NCI-H1417 (cell line): ENCODE measurements at places on chromosomes 5 and 9.

GRCh38 chr5:159993194-159993593 lies 15.7 kb upstream of the TTC1 start:
- no peak for DNase-seq

- peak; percentile 19 for DNase-seq
Measured at GRCh38 chr5:171724468-171725204, 61.0 kb upstream of the SMIM23 start.

DNA sequence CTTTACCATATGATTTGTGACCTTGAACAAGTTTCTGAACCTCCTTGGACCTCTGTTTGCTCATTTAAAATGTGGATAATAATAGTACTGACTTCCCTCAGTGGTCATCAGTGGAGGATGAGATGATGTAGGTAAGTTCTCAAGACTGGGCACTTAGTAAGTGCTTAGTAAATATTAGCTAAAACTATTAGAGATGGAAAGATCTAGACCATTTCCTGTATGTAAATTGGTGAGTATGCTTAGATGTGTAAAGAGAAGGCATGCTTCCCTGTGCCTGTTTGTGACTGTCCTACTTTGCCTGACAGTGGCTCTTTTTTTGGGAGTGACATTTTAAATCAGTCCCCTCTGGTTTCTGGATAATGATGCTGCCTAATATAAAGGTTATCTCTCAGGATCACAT lies 288.1 kb downstream of the GABRB2 start:
- DNase-seq: no peak

GRCh38 chr5:83118471-83118870 lies 41.1 kb downstream of the XRCC4 start:
- DNase-seq: no peak

DNA sequence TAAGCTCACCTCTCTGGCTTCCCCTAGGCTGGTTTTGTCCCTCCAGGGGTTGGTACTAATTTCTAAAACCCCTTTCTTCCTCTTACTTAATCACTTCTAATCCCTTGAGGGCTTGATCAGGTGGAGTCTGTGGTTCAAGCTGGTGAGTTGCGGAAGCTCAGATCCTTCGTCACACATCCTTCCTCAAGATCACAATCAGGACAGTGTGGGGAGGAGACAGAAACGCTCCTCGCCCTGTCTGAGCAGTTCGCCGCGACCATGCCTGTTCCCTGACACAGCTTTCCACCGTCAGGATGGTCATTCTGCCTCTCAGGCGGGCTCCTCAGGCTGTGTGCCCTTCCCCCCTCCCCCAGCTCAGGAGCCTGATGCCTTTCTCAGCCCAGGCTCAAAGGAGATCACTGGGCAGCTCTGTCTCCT lies 24.3 kb downstream of the CPLX2 start:
- DNase-seq: no peak

DNA sequence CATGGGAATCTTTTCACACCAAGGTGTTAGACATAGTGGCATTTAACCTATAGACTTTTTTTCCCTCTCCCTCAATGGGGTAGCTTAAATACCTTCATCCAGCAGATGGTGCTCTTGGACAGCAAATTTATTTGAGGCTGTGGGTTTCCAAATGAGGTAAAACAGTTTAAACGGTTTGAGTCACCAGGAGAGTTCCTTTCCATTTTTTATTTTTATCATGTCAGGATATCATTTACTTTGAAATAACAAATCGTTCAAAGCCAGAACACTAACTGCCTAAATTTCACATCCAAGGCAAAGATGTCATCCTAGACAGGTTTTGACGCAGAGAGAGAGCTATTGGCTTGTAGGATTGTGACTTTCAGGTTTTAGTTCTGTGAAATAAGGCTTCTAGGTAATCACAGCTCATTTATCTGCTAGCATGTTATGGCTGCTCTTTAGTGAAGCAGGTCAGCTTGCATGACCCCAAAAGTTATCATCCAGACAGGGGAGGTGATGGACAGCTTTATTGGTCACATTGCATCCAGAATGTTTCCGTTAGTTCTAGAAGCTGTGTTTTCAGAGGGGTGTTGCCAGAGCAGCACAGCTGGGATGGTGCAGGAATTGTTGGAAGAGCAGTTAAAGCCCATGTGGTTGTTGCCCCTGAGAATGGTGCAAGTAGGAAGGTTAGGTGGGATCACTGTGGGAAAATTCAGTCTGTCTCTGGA lies 69.8 kb downstream of the KDM4C start:
- DNase-seq: peak; percentile 31

GRCh38 chr5:171492781-171493180 lies 73.3 kb downstream of the FGF18 start:
- DNase-seq: no peak

- DNase-seq: peak; percentile 88
Measured at GRCh38 chr5:100517301-100517974, 17.7 kb upstream of the FAM174A start.

- no peak for DNase-seq
Measured at GRCh38 chr9:26324786-26325443, 567.7 kb downstream of the CAAP1 start.

- DNase-seq: no peak
Measured at GRCh38 chr5:68405026-68405684, 189.6 kb downstream of the PIK3R1 start.

DNA sequence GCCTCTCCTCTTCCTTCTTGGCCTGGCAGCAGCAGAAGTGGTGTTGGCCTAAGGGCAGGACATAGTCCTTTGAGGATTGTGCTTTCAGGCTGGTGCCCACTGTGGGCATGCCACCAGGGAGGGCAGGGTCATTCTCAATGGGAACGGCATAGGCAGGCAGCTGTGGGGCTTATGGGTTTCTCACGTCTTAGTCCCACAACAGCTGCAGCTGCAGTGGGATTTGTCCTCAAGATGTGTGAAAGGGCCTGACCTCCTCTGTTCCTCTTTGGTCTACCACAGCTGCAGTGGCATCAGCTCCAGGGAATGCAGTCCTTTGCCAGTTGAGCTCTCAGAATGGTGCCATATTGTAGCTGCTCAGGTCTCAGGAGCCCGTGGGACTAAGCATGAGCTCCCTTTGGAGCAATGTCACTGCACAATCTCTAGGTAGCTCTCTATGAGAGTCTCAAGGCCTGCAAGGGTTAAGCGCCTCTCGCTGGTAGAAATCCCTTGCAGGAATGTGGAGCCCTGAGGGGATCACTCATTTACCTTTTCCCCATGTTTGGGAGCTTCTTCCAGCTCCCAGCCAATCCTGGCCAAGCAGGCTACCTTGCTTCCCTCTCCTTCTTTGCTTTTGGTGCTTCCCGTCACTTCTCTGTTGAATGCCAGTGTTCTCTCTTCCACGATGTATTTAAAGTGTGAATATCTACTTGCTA lies 104.8 kb downstream of the GNA14 start:
- DNase-seq: no peak

GRCh38 chr5:158303275-158303674 lies 444.3 kb upstream of the CLINT1 start:
- no peak for DNase-seq

DNA sequence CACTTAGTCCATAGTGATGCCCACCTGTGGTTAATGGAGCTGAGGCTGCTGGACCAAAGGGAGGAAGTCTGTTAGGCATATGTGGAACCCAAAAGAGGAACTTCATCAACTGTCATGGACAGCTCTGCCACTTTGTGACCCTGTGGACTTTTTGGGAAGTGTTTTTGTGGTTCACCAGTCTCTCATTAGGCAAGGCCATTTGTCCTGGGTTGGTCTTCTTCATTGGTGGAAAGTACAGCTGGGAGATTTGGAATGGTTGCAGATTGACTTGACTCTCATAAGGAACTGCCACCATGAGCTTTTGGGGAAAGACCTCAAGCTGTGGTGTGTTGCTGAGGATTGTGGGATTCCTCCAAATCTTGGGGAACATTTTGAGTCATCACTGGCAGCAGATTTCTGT lies 31.9 kb upstream of the IL12B start:
- DNase-seq: no peak

GRCh38 chr5:9543311-9543920 lies 2.5 kb downstream of the SEMA5A start:
- no peak for DNase-seq

DNA sequence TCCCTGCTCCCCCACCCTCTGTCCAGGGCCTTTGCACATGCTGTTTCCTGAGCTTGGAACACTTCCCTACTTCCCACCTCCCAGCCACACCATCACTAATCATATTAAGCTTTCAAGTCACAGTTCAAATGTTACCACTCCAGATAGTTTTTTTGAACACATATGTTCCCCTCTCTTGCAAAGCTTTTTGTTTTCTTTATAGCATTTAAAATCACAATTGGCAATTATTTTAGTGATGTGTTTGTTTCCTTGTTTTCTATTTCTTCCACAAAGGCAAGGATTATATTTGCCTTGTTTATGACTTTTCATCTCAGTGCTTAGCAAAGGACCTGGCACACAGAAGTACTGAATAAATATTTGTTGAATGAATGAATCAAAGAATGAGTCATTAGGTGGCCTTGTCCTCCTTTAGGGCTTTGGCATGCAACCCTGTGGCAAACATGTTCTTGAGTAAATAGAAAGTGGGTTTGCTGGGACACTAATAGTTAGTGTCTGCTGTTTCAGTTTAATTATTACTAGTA lies 386.8 kb downstream of the FGF10 start:
- DNase-seq: no peak

- DNase-seq: no peak
Measured at GRCh38 chr9:126346031-126346430, 19.4 kb downstream of the MVB12B start.

GRCh38 chr5:179308563-179309382 lies 36.5 kb downstream of the ADAMTS2 start:
- no peak for DNase-seq

GRCh38 chr9:123337971-123338370 lies 18.0 kb upstream of the CRB2 start:
- DNase-seq: no peak

- peak; percentile 85 for DNase-seq
Measured at GRCh38 chr9:130451509-130452388, 7.0 kb downstream of the ASS1 start.

DNA sequence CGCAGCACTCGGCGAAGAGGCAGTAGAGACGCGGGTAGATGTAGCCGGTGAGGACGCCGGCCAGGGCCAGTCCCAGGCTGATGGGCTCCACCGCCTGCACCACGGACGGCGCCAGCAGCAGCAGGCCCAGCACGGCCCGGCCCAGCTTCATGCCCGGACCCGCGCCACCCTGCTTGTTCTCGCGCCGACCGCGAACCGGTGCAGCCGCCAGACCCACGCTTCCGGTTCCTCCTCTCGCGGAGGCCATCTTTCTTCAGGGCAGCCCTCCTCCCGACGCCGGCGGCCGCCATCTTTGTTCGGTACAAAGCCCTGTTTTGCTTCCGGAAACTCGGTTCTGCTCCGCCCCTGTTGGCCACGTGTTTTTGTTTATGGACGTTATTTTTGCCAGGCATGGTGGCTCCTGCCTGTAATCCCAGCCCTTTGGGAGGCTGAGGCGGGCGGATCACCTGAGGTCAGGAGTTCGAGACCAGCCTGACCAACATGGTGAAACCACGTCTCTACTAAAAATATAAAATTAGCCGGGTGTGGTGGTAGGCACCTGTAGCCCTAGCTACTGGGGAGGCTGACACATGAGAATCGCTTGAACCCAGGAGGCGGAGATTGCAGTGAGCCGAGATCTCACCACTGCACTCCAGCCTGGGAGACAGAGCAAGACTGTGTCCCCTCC lies at the start of gene TOR1A:
TSS of gene TOR1A (minus strand) at position 202 of the 667 bp plus-strand sequence. CDS start at position 151, 51 bp downstream.
- peak; percentile 85 for DNase-seq

DNA sequence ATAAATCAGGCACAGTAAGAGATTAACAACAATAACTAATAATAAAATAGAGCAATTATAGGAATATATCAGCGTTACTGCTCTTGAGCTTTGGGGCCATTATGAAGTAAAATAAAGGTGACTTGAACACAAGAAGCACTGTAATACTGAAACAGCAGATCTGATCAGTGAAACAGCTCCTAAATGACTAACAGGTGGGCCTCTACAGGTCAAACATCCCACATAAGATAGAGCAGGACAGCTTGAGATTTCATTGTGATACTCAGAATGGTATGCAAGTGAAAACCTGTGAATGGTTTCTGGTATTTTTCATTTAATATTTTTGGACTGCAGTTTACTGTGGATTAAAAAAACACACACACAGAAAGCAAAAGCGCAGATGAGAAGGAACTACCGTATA lies 24.0 kb upstream of the MAP3K1 start:
- no peak for DNase-seq

GRCh38 chr5:140112685-140113179 lies 1.2 kb upstream of the PURA start:
- no peak for DNase-seq

- DNase-seq: no peak
Measured at GRCh38 chr9:132663851-132664250, 5.9 kb downstream of the DDX31 start.

GRCh38 chr5:160198841-160199409 lies 30.4 kb upstream of the FABP6 start:
- no peak for DNase-seq

- no peak for DNase-seq
Measured at GRCh38 chr5:172592881-172593280, 48.2 kb upstream of the NEURL1B start.

DNA sequence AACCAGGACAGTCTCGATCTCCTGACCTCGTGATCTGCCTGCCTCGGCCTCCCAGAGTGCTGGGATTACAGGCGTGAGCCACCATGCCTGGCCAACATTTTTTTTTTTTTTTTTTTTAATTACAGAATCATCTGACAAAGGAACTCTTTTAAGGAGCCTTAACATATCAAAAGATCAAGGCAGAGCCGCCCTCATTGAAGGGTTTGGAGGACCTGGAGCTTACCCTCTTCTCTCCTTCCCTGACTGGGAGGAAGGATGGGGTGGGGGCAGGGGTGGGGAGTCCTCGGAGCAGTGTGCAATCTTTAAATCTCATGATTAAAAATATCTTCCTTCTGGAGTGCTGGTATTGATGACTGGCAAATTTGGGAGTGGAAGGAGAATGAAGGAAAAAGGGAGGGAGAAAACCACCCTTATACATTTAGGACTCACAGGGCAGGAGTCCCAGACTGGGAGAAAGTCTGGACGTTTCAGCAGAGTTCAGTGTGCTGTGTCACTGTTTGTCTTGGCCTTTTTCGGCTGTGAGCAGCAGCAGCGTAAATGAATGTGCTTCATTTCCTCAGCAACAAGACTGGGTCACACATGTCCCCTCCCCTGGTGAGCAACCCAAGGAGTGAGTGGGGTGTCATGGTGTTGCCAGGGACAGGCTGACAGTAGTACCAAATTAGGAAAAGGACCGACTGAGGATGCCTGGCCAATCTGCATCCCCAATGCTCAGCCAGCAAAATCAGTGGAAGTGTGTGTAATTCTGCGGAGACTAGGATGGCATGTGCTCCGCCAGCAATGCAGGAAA lies 115.3 kb upstream of the BNC2 start:
- no peak for DNase-seq

DNA sequence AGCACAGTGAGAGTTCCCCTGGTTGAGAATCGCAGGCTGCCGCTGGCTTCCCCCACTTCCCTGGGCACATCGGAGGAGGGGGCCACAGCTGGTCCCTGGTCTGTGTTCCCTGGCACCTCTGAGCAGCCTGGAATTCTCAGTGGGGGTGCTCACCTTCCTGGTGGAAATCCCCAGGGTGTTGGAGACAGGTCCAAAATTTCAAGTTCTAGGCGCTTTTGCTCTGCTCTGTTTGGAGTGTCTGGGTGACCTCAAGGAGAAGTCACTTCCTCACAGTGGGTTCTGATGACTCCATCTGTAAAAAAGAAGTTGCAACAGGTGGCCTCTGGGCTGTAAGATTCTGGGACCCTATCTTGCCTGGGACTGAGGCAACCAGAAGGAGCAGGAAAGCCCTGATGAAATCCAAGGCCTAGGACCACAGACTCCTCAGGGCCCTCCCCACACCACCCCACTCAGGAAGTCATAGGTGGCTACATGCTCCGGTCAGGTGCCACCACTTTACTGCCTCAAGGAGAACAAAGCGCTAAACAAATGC lies at the start of gene TRAF1:
TSS of gene TRAF1 (minus strand) at position 400 of the 532 bp plus-strand sequence. CDS start 721 bp downstream, outside the sequence.
- no peak for DNase-seq

- no peak for DNase-seq
Measured at GRCh38 chr9:69535286-69535832, 136.8 kb downstream of the APBA1 start.
